Suprapubic skin (tissue), 4 donors: ENCODE measurements at places on chromosomes 5 and 9.

DNA sequence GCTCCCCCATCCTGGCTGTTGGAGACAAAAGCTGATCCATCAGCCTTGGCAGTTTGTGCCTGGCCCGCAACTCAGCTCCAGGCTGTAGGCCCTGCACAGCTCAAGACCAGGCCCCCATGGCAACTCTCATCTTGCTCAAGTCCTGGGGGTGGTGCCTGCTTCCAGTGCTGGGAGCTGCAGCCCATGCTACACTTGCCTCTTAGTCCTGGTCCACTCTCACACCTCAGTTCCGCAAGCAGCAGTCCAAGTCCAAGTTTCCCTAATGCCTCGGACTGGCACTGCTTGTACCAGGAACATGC, 14.2 kb downstream of the AHRR start:
- H3K4me3 ChIP-seq: no peak overlapping the region
- no peak for DNase-seq
- no peaks in the 10 kb centered on the region for H3K4me1 ChIP-seq
- H3K27ac ChIP-seq: no peak overlapping the region
- H3K27me3 ChIP-seq: peaks cover 6% of the 10 kb centered on the region

GRCh38 chr5:152811988-152812387, 406.9 kb upstream of the NMUR2 start:
- DNase-seq: no peak
- no peaks in the 10 kb centered on the region for H3K27me3 ChIP-seq
- no peaks in the 10 kb centered on the region for H3K4me1 ChIP-seq
- no peak overlapping the region for H3K27ac ChIP-seq
- H3K36me3 ChIP-seq: no peaks in the 10 kb centered on the region

DNA sequence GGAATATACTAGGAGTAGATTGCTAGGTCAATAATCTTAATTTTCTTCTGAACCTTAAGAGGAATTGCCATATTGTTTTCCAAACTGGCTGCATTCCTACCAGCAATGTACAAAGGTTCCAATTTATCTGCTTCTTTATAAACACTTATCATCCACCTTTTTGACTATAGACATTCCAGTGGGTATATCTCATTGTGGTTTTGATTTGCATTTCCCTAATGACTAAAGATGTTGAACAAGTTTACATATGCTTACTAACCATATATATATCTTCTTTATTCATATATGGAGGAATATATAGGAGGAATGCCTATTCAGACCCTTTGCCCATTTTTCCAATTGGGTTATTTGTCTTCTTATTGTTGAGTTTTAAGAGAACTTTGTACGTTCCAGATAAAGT, 7.6 kb downstream of the DNAJC18 start:
- no peak for DNase-seq
- no peaks in the 10 kb centered on the region for H3K4me1 ChIP-seq
- no peak overlapping the region for H3K4me3 ChIP-seq
- peaks cover 6% of the 10 kb centered on the region for H3K36me3 ChIP-seq
- H3K27me3 ChIP-seq: no peaks in the 10 kb centered on the region
- H3K27ac ChIP-seq: no peak overlapping the region

DNA sequence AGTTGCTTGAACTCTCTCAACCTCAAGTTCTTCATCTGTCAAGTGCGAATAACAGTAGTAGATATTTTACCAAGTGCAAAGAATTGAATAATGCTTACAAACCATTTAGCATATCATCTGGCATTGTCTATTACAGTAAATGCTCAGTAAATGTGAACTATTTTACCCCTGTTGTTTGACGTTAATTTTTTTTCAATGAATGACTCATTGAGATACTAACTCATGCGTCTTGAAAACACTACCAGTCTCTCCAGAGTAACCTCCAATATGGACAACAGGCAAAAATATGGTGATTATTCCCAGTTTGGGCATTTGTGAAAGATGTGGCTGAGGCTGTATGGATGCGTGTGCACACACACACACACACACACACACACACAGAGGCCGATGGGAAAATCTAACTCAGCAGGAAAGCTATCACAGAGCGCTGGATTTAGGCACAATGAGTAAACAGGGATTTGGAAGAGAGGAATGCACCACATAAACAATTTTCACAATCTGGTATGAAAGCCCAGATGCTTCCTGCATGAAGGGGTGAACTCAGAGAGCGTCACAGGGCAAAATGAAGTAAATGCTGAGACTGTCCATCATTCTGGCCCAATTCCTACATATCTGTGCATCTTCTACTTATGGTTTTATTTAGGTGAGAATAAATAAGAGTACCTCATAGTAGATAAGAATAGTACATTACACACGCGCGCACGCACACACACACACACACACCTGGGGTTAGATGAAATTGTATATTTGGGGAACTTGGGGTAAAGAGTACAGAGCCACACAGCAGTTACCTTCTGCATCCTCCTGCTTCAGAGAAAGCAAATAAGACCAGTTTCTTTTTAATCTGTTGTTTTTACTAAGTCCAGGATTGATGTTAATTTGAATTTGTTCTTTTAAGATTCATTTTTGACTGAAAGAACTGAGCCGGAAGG, 128.7 kb downstream of the PALM2AKAP2 start:
- peaks cover 39% of the 10 kb centered on the region for H3K4me1 ChIP-seq
- H3K27me3 ChIP-seq: no peaks in the 10 kb centered on the region
- H3K36me3 ChIP-seq: no peaks in the 10 kb centered on the region

DNA sequence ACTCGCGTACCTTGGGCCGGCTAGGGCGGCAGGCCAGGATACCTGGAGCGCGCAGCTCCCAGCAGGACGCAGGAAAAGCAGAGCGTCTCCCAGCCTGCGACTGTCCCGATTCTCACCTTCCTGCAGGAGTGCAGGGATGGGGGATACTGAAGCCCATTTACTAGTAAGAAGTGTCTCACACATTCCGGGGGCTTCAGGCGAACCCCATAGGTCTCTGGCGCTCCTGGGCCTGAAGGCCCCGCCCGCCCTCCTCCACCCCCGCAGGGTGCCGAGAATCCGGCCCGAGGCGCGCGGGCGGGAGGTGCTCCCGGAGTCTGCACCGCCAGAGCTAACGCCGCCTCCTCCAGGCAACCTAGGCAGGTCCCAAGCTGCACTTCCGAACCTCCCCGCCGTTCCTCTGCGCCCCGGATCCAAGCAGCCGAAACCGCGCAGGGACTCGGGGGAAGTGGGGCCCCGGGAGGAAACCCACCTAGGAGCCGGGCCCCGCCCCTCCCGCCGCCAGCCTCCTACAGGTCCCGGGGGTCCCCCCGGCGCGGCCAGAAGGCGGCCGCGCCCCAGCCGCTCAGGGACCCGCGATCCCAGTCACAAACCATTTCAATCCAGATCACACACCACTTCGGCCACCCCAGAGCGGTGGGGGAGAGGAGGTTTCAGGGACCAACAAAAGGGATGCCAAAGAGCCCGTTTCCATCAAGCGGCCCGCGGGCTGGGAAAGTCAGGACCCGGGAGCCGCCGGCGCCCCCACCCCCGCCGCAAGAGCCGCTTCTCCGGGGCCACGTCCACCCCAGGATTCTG, 1.2 kb downstream of the ROR2 start:
- H3K27ac ChIP-seq: peak overlapping the region; percentile 69
- peak overlapping the region; percentile 65 for H3K4me3 ChIP-seq
- H3K4me1 ChIP-seq: peaks cover 36% of the 10 kb centered on the region

DNA sequence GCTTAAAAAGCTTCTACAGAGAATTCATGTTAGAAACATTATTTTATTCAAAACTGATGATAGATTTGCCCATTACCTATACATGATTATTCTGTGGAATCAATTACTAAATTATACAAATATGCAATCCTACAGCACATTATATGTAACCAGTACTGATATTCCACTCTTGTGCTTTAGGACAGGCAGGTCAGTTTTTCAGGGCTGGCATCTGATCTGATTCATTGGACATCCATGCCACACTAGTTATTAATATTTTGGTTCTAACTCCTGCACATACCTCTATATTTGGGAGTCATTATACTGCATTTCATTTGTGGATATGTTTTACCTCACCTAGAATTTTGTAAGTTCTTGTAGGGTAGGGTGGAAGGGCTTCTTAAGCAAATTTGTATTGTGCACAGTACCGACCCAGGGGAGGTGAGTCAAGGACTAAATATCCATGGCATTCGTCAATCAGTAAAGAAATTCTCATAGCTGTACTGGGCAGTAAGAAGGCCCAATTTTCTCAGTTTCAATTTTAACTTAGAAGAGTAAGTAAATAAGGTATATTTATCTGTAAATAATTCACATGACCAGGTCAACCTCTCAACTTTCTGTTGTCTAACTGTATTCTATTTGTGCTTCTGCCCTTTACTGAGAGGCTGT, 33.5 kb downstream of the ELOVL7 start:
- DNase-seq: no peak
- H3K27ac ChIP-seq: no peak overlapping the region
- H3K4me1 ChIP-seq: no peaks in the 10 kb centered on the region
- no peaks in the 10 kb centered on the region for H3K36me3 ChIP-seq

GRCh38 chr9:34570809-34571480, 18.6 kb downstream of the CNTFR start:
- H3K27me3 ChIP-seq: peaks cover 12% of the 10 kb centered on the region
- no peaks in the 10 kb centered on the region for H3K36me3 ChIP-seq
- DNase-seq: no peak
- H3K4me3 ChIP-seq: no peak overlapping the region
- no peak overlapping the region for H3K27ac ChIP-seq

GRCh38 chr9:8825585-8826147, 1026.1 kb upstream of the DMAC1 start:
- no peaks in the 10 kb centered on the region for H3K4me1 ChIP-seq
- no peaks in the 10 kb centered on the region for H3K27me3 ChIP-seq
- H3K27ac ChIP-seq: no peak overlapping the region
- DNase-seq: no peak
- no peak overlapping the region for H3K4me3 ChIP-seq

DNA sequence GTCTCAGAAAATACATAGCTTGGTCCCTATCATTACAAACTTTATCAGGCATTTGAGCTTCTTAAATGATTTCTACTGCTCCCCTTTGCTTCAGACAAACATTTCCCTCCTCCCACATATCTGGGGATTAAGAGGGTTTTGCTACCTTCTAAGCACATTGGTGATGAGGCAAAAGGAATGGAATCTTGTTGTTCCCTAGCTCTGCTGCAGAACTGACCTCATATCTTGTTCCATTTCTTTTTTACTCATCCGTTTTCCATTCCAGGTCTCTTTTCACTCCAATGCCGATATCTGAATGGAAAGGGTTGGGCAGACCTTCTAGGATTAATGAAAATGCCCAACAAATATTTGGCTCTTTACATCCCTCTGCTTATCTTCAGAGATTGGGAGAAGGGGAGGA, 444.6 kb downstream of the ZNF608 start:
- no peaks in the 10 kb centered on the region for H3K36me3 ChIP-seq
- no peak for DNase-seq
- no peaks in the 10 kb centered on the region for H3K4me1 ChIP-seq
- H3K27me3 ChIP-seq: no peaks in the 10 kb centered on the region

DNA sequence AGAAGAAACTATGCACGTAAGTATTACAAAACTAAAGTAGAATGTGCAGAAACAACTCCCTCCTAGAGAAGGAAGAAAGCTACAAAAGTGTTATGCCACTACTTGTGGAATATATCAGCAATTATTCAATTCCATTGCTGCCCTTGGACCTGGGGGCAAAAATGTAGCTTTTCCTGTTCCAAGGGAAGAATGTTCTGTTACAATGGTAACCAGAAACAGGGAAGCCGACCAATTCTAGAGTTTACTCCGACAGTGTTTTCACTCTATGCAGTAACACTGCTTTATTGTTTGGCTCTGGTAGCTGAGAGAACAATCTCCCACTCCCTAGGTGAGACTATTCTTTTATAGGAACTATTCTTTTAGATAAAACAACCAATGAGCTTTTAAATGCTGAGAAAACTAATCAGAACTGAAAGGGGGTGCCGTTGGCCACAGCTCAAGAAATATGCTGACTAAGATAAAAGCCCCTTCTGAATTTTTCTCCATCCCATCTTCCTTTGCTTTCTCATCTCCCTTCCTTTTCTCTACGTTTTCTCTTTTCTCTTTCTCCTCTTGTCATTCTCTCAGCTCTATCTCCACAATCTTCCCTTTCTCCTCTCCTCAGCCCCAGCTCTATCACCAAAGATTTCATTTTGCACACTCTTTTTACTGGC, 54.1 kb downstream of the SLC1A3 start:
- peak overlapping the region; percentile 16 for H3K27ac ChIP-seq
- peaks cover 15% of the 10 kb centered on the region for H3K4me1 ChIP-seq
- no peaks in the 10 kb centered on the region for H3K36me3 ChIP-seq
- H3K27me3 ChIP-seq: no peaks in the 10 kb centered on the region
- DNase-seq: no peak

GRCh38 chr5:168683247-168683926, 104.2 kb upstream of the PANK3 start:
- no peak overlapping the region for H3K4me3 ChIP-seq
- no peaks in the 10 kb centered on the region for H3K27me3 ChIP-seq
- H3K36me3 ChIP-seq: no peaks in the 10 kb centered on the region
- peaks cover 14% of the 10 kb centered on the region for H3K4me1 ChIP-seq
- no peak overlapping the region for H3K27ac ChIP-seq
- DNase-seq: no peak

DNA sequence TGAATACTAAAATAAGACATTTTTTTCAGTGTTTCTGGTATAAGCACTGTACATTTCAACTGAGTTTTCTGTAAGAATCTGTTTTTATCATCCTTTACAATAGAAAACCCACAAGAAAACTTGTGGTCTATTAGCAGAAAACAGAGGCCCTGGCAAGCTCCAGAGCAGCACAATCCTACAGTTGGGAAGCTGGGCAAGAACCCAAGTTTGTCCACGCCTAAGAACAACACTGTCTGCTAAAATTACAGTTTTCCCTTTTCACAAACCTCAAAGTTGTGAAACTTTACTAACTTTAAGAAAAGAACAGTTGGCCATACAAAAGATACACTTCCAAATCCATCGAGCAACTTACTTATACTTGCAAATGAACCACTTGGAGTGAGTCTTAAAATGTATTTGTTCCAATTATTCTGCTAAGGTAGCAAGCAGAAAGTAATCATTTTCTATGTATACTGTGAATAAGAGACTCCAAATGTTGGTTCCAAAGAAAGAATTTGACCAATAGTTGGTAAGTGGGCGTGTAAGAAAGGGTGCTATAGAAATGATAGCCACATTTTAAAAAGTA, 982.0 kb upstream of the ARRDC3 start:
- H3K27me3 ChIP-seq: no peaks in the 10 kb centered on the region
- no peaks in the 10 kb centered on the region for H3K36me3 ChIP-seq
- no peak for DNase-seq
- H3K27ac ChIP-seq: no peak overlapping the region
- no peak overlapping the region for H3K4me3 ChIP-seq

- no peak overlapping the region for H3K4me3 ChIP-seq
- peaks cover 2% of the 10 kb centered on the region for H3K36me3 ChIP-seq
- no peaks in the 10 kb centered on the region for H3K4me1 ChIP-seq
- DNase-seq: no peak
Observed at GRCh38 chr5:169711551-169712225, 74.6 kb downstream of the DOCK2 start.

DNA sequence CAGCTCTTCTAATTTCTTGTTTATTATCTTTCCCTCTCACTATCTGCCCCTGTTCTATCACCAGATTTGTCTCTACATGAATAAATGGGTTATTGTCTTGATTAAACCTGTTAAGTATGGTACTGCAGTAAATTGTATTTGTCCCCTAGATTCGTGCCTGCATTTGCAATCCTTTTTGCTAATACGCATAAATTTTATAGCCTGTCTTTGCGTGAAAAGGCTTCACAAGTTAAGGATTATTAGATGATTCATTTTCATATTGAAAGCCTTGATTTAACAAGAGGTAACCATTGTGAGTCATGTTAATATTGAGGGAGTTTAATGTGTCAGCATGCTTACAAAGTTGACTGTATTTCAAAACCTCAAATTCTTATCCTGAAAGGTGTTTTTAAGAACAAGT, 204.6 kb downstream of the PCSK1 start:
- H3K4me1 ChIP-seq: no peaks in the 10 kb centered on the region
- H3K27ac ChIP-seq: no peak overlapping the region
- DNase-seq: no peak
- H3K4me3 ChIP-seq: no peak overlapping the region
